ENCODE measurements at places on chromosomes 16 and 17. TPM values are rescaled to one million over a fixed set of nuclear protein-coding genes. Genes with fewer than 3 reads are reported as not detected.

GRCh38 chr16:71532366-71532765 lies 6.1 kb downstream of the CHST4 start:
- no peaks in the 10 kb centered on the region for H3K36me3 ChIP-seq
- peaks cover 2% of the 10 kb centered on the region for H3K27me3 ChIP-seq
- H3K4me3 ChIP-seq, result no peak overlapping the region
- DNase-seq, result no peak
- H3K4me1 ChIP-seq, result no peaks in the 10 kb centered on the region

- DNase-seq, result no peak
- H3K36me3 ChIP-seq, result no peaks in the 10 kb centered on the region
- no peaks in the 10 kb centered on the region for H3K27me3 ChIP-seq
- no peak overlapping the region for H3K27ac ChIP-seq
These were observed 301.1 kb downstream of the IRF8 start for GRCh38 chr16:86199871-86200695.

- no peak overlapping the region for H3K4me3 ChIP-seq
- no peak for DNase-seq
- H3K4me1 ChIP-seq, result no peaks in the 10 kb centered on the region
- H3K27ac ChIP-seq, result no peak overlapping the region
- H3K36me3 ChIP-seq, result no peaks in the 10 kb centered on the region
- peaks cover 3% of the 10 kb centered on the region for H3K27me3 ChIP-seq
These were observed 48.2 kb downstream of the IGF2BP1 start for GRCh38 chr17:49045376-49045775.

DNA sequence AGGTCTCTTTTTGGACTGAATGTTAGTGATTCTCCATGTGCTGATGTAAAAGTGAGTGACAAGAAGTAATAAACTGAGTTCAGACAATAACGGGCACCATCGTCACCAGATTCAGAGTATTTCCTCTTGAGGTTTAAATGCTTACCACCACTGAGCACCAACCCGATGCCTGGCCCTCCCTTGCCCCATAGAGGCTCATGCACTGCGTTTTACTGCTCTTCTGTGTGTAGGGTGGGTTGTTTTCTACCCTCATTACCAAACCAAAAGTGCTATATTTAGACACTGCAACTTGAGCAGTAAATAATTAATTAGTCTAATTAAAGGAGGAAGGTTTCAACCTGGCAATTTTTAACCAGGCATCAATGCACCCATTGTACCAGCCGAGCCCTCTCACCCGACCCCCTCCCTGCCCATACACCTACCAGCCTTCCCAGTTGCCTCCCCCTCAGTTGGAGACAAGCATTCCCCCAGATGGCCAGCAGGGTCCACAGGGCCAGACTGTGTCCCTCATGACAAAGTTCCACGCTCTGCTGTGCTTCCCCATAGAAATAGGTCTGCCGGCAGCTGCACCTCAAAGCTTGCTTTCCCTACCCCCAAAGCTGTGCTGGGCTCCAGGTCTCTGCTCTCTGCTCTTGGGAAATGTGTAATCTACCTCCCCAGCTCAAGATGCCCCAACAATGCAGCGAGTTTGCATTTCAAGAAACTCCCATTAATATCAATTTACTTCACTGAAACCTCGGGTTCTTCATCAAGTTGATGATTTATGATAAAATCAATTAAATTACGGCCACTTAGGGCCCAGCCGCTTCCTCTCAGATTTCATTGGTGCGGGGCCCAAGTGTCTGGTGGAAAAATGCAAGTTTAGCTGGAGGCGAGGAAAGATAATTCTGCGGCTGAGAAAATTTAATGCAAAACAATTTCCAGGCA lies 16.0 kb downstream of the HOXB4 start:
- no peak overlapping the region for H3K4me3 ChIP-seq
- H3K36me3 ChIP-seq, result no peaks in the 10 kb centered on the region
- no peak overlapping the region for H3K27ac ChIP-seq
- peaks cover 3% of the 10 kb centered on the region for H3K4me1 ChIP-seq
- no peak for DNase-seq

Gene PRCD
- 1.4 TPM for total RNA-seq

Gene LRRC37A2
- total RNA-seq, result 29.2 TPM

Data from glutamatergic neuron (in vitro differentiated cells).